ENCODE measurements at places on chromosomes 6 and 20. TPM values are rescaled to one million over a fixed set of nuclear protein-coding genes. Genes with fewer than 3 reads are reported as not detected.

The MPC1 gene
- total RNA-seq, result 15.5 TPM

The TINAG gene
- not detected for total RNA-seq

- no peak for DNase-seq
Measured at GRCh38 chr6:6402591-6402990, 82.1 kb upstream of the F13A1 start.

DNA sequence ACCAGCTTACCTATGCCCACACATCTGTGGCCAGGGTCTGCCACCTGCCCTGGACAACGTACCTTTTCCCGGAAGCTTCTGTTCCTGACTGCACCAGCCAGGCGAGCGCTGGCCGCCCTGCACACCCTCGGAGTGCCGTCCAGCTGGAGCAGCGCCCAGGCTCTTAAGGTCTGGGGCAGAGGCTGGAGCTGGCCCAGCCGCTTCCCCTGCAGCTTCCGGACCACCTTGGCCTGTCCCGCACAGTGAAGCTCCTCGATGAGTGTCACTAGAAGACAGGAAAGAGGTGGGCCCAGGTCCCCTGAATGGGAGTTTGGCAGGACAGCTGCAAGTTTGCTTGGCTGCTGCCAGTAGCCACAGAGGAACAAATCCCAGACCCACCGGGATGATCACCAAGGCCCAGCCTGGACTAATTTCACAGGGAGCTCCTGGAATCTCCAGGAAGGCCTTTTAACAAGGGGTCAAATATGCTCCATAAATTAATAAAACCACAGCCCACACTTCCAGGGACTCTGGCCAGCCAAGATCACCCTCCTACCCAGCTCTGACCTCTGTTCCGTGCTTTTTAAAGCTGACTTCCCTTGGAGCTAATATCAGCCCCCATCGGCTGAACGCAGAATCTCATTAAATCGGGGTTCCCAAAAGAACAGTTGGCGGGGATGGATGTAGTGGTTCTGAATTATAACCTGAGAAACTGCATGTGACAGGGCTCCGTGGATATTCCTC, 82.3 kb downstream of the PTPN1 start:
- DNase-seq, result no peak

GRCh38 chr20:43583982-43584432, 6.7 kb upstream of the IFT52 start:
- no peak for DNase-seq

DNA sequence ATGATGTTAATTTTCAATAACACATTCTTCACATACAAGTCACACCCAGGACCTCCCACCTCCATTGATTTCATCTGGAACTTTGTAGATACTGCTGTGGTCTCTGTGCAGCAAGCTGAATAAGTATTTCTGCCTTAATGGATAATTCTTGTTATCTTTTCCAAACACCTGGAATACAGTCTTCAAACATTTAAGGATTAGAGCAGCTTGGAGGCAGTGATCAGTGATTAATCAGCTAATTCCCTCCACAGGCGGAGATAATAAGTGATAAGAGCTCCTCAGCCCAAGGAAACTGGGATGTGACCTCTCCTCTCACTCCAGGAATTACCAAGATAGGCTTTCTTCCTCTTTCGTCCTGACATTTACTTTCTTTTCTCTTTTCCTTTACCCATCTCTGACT, 110.7 kb downstream of the FIG4 start:
- DNase-seq, result no peak

DNA sequence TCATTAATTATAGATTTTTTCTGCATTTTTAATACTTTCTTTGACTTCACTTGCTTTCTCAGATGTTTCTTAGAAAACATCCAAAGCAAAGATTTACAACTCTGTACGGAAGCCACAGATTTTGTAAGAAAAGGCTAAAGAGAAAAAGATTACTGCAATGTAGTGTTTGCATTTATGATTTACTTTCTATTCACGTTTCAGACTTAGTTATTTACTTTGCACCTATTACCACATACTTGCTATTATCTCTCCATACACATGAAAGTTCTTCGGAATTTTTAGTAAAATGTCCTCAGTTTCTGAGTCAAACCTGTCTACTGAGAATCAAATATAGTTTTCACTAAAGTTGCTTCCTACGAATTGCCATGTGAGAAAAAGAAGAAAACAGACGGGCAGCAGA, 22.2 kb upstream of the PHACTR2 start:
- DNase-seq, result no peak

The ACTL10 gene
- not detected for total RNA-seq

GRCh38 chr20:57698867-57699275, 10.9 kb downstream of the PMEPA1 start:
- no peak for DNase-seq

The TCF21 gene
- not detected for total RNA-seq

The RAB44 gene
- not detected for total RNA-seq

- no peak for DNase-seq
Measured at GRCh38 chr6:168091381-168092264, 12.6 kb upstream of the FRMD1 start.

- no peak for DNase-seq
Measured at GRCh38 chr6:75279418-75279817, 5.2 kb downstream of the TMEM30A start.

- DNase-seq, result no peak
Measured at GRCh38 chr20:43936104-43936770, 21.6 kb downstream of the TOX2 start.

- DNase-seq, result no peak
Measured at GRCh38 chr6:111763381-111763780, 109.9 kb downstream of the FYN start.

DNA sequence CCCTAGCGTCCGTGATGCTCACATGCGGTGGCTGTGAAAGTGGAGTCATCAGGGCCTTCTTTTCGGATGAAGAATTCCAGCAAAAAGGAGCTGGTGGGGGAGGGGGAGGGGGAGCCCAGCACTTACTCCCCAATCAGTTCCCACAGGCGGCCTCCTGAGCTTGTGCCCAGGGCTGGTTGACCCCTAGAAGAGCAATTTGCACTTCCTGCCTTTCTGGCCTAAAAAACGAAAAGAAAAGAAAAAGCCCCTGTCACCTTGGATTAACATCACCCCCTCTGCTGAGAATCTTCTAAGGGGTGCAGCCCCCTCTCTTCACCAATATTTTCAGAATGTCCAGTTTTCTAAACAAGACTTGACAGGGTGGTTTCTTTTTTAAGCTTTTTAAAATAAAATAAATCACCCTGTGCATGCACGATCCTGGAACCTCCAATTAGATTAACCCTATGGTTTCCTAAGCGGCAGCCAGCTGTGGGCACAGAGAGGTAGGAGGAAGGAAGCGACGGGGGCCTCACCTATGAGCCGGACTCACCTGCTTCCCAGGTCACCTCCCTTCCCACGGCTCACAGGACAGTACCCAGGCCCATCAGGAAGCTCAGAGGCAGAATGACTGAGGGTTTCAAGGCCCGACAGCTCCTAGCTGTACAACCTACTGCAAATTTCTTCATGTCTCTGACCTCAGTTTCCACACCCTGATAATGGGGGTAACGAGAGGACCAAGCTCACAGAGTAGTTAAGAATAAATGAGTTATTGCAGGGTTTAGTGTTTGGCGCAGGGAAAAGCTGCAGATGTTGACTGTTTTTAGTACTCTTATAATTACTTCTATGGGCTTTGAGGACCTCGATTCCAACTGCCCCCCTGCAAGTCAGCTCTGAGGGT, 10.5 kb upstream of the TGM2 start:
- no peak for DNase-seq

DNA sequence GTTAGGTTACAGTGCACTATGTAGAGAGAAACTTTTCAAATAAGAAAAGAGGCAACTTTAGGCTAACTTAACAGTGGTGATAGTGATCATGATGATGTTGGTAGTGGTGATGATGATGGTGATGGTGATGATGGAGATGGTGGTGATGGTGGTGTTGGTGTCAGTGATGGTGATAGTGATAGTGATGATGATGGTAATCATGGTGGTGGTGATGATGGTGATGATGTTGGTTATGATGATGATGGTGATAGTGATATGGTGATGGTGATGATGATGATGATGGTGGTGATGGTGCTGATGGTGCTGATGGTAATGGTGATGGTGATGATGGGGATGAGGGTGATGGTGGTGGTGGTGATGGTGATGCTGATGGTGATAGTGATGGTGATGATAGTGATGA, 107.4 kb downstream of the DLL1 start:
- no peak for DNase-seq

DNA sequence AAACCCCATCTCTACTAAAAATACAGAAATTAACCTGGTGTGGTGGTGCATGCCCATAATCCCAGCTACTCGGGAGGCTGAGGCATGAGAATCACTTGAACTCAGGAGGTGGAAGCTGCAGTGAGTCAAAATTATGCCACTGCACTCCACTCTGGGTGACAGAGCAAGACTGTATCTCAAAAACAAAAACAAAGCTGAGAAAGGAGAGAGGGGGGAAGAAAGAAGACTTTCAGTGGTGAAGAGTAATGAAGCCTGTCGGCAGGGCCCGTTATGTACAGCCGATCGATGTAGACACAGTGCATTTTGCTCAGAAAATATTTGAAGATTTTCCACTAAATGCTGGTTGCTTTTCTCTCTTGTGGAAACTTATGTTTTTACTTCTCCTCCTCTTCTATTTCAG, 13.8 kb downstream of the VAPB start:
- DNase-seq, result no peak

DNA sequence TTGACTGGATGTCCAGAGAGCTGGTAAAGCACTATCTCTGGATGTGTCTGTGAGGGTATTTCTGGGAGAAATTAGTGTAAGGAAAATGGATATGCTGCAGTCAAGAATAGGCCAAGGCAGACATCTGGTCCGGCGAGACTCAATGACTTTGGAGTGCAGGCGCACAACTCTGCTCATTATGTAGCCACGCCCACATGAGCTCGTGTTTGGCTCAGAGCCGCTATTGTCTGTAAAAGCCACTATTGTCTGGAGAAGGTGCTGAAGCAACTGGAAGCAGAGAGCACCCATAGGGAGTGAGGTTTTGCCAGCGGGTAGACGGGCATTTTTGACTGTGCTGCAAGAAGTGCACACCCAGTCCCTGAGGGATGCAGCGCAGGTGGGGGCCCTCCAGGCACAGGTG, 305.0 kb upstream of the POU3F2 start:
- no peak for DNase-seq

- DNase-seq, result peak; percentile 51
Measured at GRCh38 chr6:91082311-91082832, 495.5 kb upstream of the MAP3K7 start.

DNA sequence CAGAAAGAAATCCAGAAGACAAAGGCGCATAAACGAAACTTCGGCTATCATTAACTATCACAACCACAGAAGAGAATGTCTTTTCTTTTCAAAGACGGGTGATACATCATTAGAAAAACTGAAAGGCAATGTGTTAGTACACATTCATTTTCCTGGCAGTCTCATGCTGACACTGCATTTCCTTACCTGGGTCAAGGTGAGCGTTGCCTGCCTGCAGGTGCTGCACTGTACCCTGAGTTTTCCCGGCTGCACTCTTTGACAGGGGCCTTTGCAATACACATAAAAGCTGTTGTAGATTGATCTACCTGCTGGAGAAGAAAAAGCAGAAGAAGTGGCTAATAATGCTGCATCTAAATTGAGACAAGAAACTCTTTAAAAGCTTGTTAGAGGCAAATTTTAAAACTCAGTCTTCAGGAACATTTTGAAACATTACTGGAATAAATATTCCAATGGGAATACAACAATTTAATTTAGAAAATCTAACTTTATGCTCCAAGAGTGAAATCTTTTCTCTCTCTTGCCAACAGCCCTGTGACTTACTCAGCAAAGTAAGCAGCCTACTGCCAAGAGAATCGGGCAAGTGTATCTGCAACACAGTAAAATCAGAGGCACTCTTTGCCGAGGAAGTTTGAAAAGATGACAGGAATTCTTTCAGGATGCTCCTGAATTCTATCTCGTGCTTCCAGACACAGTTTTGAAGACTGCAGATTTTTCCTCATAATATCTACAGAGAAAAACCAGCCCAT, 526.4 kb downstream of the PRKN start:
- DNase-seq, result no peak

DNA sequence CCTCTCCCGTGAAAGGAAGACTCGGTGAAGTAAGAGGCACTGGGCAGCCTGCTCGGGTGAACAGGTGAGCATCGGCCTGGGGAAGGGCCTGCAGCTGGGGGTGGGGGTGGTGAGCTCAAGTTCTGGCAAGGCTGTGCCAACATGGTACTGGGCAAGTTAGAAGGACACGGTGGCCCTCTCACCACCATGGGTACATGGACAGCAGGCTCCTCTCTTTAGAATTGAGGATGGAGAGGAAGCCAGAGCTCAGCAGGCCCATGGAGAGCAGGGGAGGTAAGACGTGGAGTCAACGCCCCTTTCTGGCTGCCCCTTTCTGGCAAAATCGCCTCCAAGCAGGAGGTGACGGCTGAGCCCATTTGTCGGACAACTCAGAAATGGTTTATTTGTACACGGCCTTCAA, 135.6 kb downstream of the ANKRD60 start:
- no peak for DNase-seq

GRCh38 chr6:112221981-112222852, 32.1 kb downstream of the LAMA4 start:
- no peak for DNase-seq

DNA sequence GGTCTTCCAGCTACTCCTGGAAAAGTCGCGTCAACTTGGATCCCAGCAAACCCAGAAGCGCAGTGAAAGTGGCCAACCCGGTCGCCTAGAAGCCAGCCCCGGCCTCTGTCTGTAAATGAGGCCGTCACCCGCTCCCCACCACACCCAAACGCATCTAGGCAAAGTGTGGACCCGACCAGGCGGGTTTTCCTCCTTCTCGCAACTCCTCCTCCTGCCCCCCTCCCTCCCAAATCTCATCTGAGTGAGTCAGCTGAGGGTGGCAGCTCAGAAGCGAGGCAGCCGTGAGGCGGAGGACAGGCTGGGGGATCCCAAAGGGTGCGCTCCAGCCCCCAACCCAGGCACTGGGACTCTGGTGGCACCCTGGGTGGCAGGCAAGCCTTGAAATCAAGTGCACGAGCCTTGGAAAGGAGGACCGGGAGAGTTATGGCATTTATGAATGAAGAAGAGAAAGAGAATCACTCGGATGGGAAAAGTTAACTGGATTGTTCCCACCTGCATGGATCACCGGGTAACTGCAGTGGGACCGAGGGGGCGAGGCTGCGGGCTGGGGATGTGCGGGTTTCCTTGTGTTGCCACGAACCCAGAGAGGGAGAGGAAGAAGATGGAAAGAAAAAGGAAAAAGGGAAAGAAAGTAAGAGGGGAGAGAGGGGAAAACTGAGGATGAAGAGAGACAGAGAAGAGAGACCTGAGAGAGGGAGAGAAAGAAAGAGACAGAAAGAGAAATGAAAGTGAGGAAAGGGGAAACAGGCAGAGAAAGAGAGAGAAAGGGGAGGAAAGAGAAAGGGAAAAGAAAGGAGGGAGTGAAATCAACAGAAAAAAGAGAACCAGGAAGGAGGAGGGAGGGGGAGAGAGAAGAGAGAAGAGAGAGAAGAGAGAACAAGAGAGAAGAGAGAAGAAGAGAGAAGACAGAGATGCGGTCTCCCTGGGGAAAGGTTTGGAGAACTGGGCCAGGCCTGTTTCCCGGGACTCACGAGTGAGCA, at the start of gene APCDD1L:
TSS of gene APCDD1L (minus strand) at position 167 of the 980 bp plus-strand sequence. CDS start 692 bp downstream, outside the sequence.
- DNase-seq, result no peak

Data from H1 (cell line).